Activated T-cell treated with anti-CD3 and anti-CD28 coated beads, Interleukin-2, amount 50 U/mL, for 1 hour (primary cell): ENCODE measurements at places on chromosomes 2 and 18.

- no peak for DNase-seq
Observed at GRCh38 chr2:152585830-152586484, 131.3 kb downstream of the PRPF40A start.

- DNase-seq = no peak
Observed at GRCh38 chr2:241888641-241889040, 19.1 kb downstream of the RTP5 start.

GRCh38 chr18:57208047-57208446 lies 61.2 kb downstream of the BOD1L2 start:
- no peak for DNase-seq

GRCh38 chr18:40469316-40469715 lies 1485.7 kb upstream of the PIK3C3 start:
- no peak for DNase-seq
